ENCODE measurements at places on chromosomes 3 and 15. TPM values are rescaled to one million over a fixed set of nuclear protein-coding genes. Genes with fewer than 3 reads are reported as not detected.

- DNase-seq: no peak
Observed at GRCh38 chr15:85615930-85616329, 178.8 kb downstream of the KLHL25 start.

DNA sequence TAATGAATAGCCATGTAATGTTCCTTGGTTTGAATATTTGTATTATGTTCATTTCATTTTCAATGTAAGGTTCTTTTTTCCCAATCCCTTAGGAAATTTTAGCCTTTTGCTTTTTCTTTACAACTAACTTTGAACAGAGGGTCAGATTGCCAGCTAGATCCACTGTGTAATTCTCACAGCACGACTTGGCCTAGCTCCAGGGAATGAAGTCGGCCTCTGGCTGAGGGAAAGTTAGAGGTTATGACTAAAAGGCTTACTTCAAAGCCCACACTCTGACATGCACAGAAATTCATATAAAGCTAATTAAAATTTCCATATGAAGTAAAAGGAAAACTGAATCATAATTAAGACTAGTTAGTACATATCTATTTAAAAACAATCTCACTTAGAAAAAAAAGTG, 38.7 kb downstream of the ROBO1 start:
- DNase-seq: peak; percentile 9

- DNase-seq: no peak
Observed at GRCh38 chr3:71035314-71035713, 548.2 kb downstream of the FOXP1 start.

- DNase-seq: no peak
Observed at GRCh38 chr3:97121386-97121785, 307.0 kb downstream of the EPHA6 start.

- DNase-seq: no peak
Observed at GRCh38 chr15:70882361-70882760, 9.9 kb downstream of the THAP10 start.

- no peak for DNase-seq
Observed at GRCh38 chr3:64491843-64492242, 196.0 kb downstream of the ADAMTS9 start.

OR5H2 gene
- not detected for total RNA-seq

DNA sequence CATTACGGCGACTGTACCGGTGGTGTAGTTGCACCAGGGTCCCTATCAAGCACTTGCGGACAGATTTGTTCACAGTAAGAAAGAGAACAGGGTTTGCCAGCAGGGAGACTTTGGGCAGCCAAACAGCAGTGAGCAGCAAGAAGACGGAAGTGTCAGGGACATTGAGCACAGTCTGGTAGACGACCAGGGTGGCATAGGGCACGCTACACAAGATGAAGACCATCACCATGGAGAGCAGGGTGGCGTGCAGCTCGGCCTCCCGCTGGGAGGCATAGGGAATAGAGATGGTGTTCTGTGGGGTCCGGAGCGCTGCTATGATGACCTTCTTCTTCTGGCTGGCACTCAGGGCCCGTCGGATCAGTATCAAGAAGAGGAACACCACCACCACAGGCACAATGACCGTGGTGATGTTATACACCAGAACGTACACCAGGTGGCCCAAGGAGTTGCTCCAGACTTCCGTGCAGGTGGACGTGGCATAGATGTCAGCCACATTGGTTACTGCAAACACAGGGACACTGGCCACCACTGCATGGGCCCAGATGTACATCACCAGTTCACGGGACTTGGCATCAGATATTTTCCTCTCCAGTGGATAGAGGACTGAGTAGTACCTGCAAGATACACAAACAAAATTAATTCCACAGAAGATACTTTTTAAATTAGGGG, 19.1 kb upstream of the FSIP1 start:
- no peak for DNase-seq

GRCh38 chr15:90893175-90894090, 9.1 kb downstream of the FES start:
- no peak for DNase-seq

LYZL4 gene
- total RNA-seq: not detected

DNA sequence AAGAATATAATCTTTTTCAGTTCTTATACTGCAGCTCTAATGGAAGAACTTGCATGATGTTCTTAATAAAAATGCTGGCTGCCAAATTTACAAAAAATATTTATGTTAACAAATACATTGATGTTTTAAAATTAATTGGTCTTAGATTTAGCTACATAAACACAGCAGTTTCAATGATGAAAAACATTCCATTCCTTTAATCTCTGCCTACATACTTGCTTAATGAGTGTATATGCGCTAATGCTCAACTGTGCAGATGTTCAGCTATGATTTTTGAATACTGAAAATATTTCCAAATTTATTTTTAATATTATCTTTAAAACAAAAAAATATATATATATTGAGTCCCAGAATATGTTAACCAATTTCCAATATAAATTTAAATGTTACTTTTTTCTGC, 867.4 kb downstream of the ROBO1 start:
- no peak for DNase-seq

DNA sequence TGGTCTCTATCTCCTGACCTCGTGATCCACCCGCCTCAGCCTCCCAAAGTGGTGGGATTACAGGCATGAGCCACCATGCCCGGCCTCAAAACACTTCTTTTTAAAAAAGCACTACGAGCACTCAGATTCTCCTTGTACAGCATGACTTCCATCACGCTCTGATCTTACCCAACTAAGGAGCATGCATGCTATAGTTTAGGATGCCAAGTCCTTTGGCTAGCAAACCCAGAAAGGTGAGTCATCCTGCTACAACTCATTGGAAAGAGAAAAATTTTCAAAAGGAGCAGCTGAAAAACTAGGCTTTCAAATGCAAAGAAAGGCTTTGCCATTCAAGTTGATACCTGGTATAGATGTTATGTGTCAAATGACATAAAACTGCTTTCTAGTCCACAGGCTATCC, 70.3 kb upstream of the PRICKLE2 start:
- DNase-seq: peak; percentile 41

SLC24A5 gene
- not detected for total RNA-seq

DNA sequence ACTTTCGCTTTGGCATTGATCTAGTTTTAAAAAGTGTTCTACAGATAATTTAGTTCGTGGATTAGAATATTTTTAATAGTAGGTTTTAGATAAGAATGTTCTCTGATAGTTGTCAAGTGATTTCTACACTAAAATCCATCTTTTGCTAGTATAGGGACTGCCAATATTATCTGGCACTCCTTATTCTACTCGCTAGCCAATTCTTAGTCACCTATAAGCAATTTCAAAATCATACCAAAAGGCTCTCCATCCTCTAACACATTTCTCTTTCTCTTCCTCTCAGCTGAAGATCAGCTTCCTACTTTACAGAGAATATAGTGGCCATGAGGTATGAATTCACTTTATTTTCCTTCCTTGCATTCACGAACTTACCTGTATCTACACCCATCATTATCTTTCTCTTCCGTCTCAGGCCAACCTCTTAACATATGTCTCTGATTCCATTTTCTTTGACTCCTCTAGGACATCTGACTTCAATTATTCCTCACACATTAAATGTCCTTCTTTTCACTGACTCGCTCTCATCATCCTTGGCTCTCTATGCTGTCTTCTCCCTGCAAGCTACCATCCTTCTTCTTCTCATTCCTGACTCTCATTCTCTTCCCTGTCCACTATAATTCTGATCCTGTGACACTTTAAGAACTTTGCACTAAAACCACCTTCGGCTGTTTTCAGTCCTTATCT, 35.5 kb downstream of the C3orf80 start:
- DNase-seq: no peak

DNA sequence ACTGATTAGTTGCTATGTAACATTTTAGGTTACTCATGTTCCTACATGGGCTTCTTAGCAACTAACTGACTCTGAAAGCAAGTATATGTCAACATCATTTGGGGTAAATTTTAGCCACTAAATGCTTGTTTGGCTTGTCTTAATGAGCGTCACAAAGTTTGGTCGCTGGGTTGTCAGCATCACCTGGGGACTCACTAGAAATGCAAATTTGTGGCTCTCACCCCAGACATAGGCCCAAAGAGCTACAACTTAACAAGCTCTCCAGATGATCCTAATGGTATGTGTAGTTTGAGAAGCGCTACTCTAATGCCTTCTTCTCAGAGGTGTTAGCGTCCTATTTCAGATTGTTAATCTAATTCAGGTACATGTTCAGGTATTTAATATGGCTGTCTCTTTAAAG, 32.7 kb upstream of the CPOX start:
- DNase-seq: no peak

DNA sequence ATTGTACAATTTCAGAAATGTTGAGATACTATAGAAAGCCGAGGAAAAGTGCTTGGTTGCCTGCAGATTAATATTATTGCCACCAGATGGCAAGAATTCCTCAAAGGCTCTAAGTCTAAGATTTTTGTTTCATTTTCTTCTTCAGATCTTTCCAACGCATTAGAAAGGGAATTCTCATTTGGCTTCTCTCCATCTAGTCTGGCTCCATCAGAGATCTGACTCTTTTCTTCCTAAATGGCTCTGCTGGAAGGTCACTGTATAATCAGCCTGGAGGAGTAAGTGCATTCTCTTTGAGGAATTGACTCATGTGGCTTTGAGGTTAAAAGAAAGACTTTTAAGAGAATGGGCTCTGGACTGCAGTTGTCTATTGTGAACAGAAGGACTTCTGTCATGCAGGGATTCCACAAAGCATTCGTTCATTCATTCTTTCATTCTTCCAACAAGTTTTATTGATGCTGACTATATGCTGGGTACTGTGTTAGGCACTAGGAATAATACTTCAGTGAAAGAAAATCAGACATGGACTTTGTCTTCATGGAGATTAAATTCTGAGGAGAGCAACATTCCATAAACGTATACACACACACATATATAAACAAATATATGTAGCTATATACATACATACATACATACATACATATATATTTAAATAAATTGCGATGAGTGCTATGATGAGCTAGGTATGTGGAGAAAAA, 55.3 kb downstream of the SLC28A2 start:
- DNase-seq: no peak

GRCh38 chr3:86938416-86939105, 52.4 kb downstream of the VGLL3 start:
- DNase-seq: no peak

DNA sequence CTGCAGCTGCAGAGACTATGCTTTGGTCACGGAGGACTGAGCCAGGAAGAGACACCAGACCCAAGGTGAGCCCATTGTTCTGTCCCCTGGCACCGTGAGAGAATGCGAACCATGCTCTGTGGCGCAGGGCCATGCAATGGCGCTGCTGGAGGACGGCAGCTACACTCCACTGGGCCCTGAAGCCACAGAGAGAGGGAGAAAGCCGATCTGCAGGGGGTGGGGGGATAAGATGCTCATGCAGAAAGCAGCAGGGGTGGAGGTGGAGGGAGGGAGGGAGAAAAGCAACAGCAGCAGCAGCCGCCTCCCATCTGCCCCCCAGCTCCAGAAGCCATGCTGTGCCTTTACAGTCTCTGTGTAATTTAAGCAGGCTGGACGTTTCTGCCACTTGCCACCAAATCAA, 5.3 kb downstream of the BDH1 start:
- DNase-seq: no peak

DNA sequence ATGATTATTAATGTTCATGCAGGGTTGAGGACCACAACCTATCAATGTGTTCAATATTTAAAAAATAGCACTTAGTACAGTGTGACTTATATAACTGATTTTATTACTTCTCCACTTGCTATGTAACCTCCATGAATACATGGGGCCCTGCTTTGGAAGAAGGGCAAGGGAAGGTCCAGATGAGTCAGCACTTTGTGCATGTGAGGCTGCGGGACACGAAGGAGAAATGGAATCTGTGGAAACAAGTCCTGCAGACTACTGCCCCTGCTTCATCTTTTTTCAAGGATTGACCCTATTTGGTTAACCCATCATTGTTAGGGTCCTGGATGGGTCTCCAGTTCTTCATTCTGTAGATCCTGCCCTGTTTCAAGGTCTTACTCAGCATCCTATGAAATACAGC, 1.6 kb downstream of the NXPE3 start:
- peak; percentile 41 for DNase-seq

GRCh38 chr15:80012060-80012726, 41.2 kb upstream of the BCL2A1 start:
- DNase-seq: no peak

DNA sequence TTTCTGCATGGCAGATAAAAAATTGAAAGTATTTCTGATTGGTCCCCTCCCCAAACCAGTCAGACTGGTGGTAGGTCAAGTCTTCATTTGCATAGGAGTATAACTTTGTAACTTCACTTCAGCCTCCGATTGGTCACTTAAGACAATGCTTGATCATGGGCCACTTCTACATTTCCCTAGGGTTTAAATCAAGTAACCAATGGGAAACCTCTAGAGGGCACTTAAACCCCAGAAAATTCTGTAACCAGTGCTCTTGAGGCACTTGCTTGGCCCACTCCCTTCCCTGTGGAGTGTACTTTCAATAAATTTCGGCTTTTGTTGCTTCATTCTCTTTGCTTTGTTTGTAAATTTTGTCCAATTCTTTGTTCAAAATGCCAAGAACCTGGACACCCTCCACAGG, 225.5 kb downstream of the ARPP21 start:
- DNase-seq: no peak

- no peak for DNase-seq
Observed at GRCh38 chr3:143536817-143537535, 311.3 kb downstream of the SLC9A9 start.

SIDT1 gene
- total RNA-seq: 0.14 TPM

DNA sequence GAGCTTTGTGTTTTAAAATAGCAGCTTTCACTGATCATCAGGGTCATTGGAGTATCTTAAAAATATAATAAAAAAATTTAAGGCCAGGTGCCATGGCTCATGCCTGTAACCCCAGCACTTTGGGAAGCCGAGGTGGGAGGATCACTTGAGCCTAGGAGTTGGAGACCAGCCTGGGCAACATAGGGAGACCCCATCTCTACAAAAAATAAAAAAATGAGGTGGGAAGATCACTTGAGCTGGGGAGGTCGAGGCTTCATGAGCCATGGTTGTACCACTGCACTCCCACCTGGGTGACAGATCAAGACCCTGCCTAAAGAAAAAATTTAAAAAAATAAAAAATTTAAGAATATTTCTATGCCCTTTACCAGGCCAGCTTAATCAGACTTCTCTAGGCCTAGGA, 1.5 kb downstream of the HMCES start:
- no peak for DNase-seq

RASSF1 gene
- 16.6 TPM for total RNA-seq

DNA sequence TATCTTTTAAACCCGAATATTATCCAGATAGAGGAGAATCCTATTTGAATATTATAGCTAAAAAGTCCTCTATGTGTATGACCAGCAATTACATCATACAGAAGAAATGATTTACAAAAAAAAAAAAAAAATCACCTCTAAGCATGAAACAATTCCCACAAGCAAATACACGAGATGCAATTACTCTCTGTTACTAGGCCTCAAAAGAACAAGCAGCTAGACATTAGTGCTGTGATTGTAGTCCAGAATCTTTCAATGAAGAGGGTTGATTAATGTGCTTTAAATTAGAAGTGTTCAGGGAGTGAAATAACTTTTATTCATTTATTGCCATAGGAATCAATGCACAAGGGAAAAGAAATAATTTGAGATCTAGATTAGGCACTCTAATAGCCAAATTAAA, 1379.5 kb upstream of the GBE1 start:
- DNase-seq: no peak

CHP1 gene
- 127 TPM for total RNA-seq

Measured in kidney epithelial cell (primary cell).